C1 segment of cervical spinal cord (tissue), 14 donors: ENCODE measurements at places on chromosomes 6 and 20.

GRCh38 chr6:8137529-8137939, 35.2 kb upstream of the EEF1E1 start:
- no peak for DNase-seq

DNA sequence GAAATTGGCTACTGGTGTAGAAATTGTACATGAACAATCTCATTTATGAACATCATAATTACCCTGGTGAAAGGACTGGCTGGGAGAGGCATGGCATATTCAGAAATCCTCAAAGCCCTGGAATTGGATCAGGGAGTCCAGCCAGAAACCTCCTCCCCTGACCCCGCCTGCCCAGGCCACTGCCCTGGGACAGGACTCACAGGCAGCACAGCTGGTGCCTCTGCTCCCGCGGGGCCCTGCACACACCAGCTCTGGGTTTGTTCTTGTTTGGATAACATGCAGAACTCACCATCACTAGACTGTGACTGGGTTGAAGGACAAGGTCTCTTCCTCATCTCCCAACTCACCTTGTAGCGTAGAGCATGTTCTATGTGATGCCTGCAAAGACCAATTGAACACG, 56.2 kb downstream of the AGPAT4 start:
- DNase-seq, result no peak

- DNase-seq, result no peak
These were observed 182.9 kb downstream of the LY86 start for GRCh38 chr6:6771224-6771945.

GRCh38 chr20:50821257-50821921, 26.5 kb downstream of the BCAS4 start:
- no peak for DNase-seq

DNA sequence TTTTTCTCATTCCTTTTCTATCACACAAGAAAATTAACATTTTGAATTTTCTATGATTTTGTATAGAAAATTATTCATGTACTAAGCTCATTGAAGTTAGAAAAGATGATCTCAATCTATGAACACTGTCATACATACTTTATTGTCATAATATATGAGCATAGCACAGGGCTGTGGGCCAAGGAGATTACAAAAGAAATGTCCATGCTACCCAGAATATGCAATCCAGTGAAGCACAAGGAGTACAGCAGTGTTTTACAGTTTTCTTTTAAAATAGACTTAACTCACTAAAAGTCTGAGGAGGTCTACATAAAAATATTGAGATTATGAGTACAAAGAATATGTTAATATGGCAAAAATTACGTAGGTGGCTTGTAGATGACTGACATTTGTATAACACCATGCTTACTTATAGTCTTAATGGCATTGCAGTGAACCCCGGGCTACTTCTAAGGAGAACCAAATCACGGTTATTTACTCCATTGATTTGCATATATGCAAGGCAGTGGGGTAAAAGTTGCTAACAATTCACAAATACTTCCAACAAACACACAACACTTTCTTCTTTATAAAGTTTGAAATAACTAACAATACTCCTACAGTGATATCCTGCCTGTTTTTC, 257.1 kb downstream of the BCKDHB start:
- DNase-seq, result no peak

- DNase-seq, result no peak
These were observed 49.9 kb upstream of the ADGRF1 start for GRCh38 chr6:47091886-47092668.

- DNase-seq, result no peak
These were observed 71.4 kb upstream of the TULP1 start for GRCh38 chr6:35583893-35584688.

DNA sequence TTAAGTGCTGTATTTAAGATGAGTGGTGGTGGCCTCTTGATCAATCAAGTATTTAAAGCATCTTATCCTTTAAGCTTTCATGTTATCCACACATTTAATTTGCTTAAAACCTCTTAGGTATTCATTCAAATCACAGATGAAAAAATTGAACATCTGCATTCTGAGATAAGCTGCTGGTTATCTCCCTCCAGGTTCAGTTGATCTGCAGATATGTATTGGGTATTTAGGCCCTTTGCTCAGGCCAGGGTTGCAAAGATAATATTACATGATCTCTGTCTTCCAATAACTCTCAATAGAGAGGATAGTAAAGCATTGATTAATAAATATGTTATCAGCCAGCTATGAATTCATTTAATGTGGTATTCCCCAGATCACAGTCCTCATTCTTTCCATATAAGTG, 45.9 kb downstream of the RPS12 start:
- no peak for DNase-seq

DNA sequence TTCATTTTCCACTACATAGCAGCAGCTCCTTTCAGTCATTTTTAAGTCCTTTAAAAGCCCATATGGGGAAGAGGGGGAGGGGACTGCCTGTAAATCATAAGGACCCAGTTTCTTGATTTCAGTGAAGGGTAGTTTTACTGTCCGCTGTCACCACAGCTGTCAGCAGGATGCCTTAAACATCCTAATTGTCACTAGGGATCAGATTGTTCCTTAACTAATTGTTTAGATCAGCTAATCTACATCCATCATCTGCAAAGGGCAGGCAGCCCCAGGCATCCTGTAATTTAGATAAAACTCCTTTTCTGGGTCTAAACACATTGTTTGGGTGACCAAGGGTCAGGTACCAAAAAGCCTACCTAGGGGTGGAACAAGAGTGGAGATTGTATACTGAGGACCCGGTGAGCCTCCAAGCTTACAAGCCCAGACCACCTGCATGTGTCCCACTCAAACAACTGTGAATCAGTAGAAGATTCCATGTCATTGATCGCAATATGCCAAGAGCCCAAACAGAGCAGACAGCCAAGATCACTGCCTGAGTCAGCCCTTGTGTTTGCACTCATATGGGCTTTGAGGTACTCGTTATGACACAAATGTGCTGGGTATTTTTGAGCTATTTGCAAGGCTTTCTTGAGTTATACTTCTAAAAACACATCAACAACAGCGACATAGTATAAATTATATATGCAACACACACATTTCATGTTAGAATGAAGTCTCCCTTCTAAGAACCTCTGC, 198.7 kb upstream of the CEP162 start:
- no peak for DNase-seq

GRCh38 chr6:150004101-150004782, 21.1 kb downstream of the RAET1L start:
- DNase-seq, result no peak

DNA sequence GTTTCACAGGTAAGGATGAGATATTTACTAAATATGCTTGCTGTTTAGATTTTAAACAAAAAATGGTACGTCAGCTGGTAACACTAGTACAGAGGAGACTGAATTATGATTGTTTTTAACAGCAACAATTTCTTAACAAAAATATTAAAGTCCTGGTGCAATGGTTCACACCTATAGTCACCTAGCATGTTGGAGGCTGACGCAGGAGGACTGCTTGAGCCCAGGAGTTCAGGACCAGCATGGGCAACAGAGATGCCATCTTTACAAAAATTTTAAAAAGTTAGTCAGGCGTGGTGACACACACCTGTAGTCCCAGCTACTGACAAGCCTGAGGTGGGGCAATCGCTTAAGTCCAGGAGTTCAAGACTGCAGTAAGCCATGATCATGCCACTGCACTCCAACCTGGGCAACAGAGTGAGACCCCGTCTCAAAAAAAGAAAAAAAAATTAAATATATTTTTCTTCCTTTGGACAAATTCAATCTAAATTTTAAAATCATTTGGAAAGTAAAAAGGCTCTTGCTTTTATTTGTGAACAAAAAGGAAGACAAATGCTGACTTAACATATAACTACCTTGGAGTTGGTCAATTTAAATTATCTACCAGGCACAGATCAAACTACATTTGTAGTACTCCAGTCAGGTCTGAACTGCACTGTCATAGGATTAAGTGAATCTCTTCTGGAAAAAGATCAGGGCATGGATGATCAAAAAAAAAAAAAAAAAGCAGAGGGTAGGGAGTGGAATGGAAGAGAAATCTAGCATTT, 38.2 kb upstream of the RUNX2 start:
- no peak for DNase-seq

- DNase-seq, result no peak
These were observed 9.3 kb downstream of the COL9A3 start for GRCh38 chr20:62825986-62826645.

GRCh38 chr6:2797564-2798031, 32.4 kb downstream of the WRNIP1 start:
- no peak for DNase-seq

GRCh38 chr6:159056899-159057298, 12.1 kb upstream of the TAGAP start:
- DNase-seq, result no peak

DNA sequence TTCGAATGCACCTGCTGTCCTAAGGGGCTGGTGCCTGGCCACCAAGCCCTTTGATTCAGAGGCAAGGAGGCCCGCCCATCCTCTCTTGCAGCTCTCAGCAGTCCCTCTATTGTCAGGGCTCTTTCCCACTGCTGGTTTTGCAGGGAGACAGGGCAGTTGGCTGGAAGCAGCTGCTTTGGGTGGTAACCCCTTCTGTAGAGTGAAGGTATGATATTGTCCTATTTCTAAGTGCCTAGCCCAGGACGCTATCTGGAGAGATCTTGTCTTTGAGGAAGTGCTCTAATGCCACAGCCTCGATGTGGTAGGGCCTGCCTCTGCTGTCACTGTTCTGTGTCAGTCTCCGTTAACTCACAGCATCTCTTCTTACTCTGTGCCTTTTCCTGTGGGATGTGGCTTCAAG, 5.6 kb downstream of the PLCG1 start:
- DNase-seq, result no peak

DNA sequence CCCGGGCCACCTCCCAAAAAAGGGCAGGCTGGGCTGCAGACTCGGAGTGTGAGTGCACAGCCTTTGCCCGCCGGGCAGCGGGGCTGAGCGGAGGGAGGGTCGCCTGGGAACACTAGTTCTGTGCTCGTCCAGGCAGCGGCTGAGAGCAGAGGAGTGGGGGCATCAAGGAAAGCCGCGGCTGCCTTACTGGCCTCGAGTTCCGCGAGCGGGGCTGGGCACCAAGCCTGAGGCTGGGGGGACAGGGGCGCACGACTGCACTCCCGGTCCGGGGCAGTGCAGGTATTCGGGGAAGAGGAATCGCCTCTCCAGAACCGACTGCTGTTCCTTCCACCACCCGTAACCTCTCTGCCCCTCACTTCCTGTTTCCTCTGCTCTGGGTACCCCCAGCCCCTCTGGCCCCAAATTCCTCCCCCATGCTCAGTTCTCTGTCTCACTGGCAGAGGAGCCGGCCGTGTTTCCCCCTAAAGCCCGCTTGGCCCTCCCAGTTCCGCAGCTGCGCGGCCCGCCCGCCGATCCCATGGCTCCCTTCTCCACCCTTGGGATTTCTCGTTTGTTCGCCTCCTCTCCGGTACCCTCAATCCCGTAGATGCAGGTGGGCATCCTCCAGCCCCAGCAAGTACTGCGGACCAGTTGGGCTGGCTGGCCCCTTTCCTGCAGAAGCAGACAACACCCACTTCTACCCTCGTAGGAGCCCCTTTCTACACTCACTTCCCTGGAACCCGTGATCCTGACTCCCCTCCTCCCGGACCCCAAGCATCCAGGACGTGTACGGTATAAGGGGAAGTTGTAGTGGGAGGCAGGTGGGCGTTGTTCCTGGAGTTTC, 5.1 kb downstream of the RING1 start:
- no peak for DNase-seq

DNA sequence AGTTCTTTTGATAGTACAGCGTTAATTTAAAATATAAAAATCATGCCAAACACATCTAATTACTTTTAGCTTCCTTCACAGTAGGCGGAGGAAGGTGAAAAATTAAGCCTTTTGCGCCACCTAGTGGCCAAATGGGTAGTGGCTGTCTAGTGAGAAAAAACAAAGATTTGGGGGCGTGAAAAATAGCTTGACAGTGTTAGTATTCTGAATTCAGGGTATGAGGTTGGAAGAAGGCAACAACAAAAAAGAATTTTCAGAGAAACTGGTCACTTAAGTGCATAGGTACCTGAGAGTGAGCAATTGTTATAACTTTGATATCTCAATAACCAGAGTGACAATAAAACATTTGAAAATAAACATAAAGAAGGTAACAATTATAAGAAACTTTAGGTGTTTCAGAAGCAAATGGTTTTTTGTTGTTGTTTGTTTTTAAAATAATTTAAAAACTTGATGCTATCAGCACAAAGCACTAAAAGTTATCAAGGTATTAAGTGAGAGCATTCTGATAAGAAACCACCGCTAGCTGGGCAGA, 14.3 kb downstream of the PSMB9 start:
- DNase-seq, result peak; percentile 16

- DNase-seq, result no peak
These were observed at the start of gene HTR1E for GRCh38 chr6:86937219-86938079. Gene HTR1E, plus strand, starts transcription at chr6:86937528. Its CDS starts 77,807 bp downstream, at chr6:87015335.

- DNase-seq, result no peak
These were observed 17.6 kb downstream of the TFAP2B start for GRCh38 chr6:50836231-50836630.

- DNase-seq, result no peak
These were observed 205.6 kb downstream of the ZDHHC14 start for GRCh38 chr6:157586476-157587126.

DNA sequence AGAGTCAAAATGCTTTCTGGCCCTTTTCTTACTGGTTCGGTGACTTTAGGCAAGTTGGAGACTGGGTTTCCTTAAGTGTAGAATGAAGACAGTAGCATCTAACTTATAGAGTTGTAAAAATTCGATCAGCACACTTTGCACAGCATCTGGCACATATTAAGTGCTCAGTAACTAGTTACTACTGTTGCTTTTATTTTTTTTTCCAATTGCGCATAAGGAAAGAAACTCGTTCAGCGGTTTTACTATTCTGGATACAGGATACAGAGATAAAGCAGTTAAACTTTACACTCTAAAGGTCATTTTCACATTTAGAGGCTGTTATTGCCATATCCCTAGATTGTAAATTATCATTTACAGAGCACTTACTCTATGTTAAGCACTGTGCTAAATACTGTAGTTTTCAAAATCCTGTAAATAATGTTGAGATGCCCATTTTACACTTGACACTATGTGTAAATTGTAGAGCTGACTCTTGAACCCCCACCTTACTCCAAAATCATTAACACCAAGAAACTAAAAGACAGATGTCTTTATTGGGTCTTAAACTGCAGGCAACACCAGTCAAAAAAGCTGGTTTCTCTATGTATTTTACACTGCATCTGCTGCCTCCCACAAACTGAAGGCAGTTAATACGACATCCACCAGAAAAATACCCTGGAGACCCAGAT, 886 bp downstream of the ROMO1 start:
- no peak for DNase-seq

- DNase-seq, result no peak
These were observed 98.5 kb downstream of the ARMC2 start for GRCh38 chr6:108946695-108947094.

DNA sequence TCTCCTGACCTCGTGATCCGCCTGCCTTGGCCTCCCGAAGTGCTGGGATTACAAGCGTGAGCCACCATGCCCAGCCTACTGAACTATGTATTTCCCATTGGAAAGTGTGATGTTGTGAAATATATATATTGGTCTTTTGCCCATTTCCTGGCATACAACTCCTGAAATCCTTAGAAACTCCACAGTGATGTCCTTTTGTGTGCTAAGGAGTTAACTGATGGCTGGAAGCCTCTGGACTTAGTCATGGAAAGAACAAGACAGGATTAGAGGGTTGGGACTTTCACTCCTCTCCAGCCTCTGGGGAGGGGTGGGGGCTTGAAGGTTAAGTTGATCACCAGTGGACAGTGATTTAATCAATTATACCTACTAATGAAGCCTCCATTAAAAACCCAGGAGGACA, 7.1 kb downstream of the PANK2 start:
- no peak for DNase-seq

- no peak for DNase-seq
These were observed 10.7 kb downstream of the MAFB start for GRCh38 chr20:40678286-40678875.

- peak; percentile 19 for DNase-seq
These were observed 201.3 kb upstream of the BTBD3 start for GRCh38 chr20:11716239-11716944.

- DNase-seq, result no peak
These were observed 31.1 kb upstream of the SMAP1 start for GRCh38 chr6:70636596-70636995.
